HCEC 1CT (cell line): ENCODE measurements at places on chromosomes 4 and X.
A peak's percentile ranks its signal among the peaks of the same experiment; 100 is the strongest.

GRCh38 chr4:112083587-112084347 lies 61.5 kb upstream of the FAM241A start:
- DNase-seq, result peak; percentile 39

- no peak for DNase-seq
These were observed 87.1 kb upstream of the FAM9C start for GRCh38 chrX:13131396-13132137.

GRCh38 chr4:74531963-74532794 lies 87.2 kb downstream of the AREG start:
- peak; percentile 74 for DNase-seq

DNA sequence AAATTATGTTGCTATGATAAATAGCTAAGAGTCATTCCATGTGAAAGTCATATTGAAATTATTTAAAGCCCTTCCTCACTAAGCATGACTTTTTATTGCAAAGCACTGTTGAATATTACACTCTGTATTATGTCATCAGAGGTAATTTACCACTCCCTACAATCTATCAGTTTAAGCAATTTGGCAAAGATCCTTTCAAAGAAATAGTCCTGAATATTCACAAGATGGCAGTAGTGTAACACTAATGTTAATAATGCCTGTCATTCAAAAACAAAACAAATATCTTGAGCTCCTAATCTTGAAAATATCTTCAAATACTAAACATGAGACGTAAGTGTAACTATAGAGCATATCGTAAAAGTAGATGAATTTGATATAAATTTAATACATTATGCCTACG lies 208.6 kb upstream of the TECRL start:
- DNase-seq, result peak; percentile 18

DNA sequence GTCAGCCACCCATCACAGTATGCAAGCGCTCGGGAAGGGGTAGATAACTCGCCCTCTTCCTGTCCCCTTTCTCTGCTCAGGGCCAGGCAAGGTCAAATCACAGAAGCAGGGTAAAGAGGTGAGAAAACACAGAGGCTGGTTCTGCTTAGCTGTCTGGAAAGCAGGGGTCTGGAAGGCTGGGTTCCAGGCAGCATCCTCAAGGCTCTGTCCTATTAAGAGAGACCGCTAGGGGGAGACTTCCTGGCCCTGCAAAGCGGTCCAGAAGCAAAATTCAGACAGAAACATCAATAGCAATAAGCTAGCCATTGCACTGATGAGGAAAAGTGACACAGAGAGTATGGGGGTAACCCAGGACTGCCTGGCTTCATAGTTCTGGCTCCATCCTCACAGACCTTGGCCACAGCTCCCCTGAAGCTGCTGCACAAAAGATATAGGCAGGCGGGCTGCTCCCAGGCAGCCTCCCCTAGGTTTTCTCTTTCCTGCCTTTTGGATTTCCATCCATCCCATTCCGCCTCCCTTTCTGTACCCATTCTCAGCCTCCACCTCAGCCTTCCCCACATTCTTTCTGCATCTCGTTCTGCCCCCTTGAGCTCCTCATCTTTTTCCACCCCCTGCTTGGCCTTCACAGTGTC lies 308.5 kb downstream of the EVC2 start:
- DNase-seq, result peak; percentile 5

DNA sequence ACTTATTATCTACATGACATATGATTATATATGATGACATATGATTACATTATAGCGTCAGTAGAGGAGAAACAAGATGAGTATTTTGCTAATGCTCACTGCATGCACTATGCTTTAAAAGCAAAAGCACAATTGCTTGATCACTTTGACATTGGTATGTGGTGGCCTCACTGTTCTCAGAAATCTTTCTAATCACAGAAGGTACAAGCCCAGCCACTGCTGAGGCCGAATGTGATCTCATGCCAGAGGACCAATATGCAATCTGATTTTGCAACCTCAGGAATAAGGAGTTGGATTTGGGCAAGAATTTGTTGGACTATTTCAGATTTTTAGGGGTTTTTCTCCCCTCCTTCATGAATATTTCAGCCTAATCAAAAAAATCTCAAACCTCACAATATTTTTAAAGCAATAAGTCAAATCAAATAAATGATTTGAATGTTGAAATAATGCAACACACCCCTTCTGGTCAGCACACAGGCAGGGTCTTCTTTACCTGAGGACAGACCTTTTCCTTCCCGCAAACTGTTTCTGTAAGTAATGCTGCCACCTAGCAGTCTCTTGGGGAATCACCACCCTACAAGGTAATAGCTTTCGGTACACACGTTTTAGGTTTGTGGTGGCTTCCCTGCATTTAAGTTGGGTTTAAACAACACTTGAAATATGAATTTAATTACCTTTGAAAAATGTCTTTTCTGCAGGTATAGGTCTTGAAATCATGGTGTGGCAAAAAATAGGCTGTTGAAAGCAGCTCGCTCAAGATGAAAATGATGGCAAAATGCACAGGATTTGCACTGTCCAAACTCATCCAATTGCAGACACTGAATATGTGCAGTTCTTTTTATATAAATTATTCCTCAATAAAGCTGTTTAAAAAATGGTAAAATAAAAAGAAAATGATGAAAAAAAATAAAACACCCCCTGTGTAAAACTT lies 4.8 kb upstream of the CXCL13 start:
- no peak for DNase-seq

GRCh38 chr4:38867478-38868058 lies at the start of gene FAM114A1:
TSS of gene FAM114A1 (plus strand) at chr4:38867806. CDS start at chr4:38878079, 10,273 bp downstream.
- DNase-seq, result peak; percentile 83
